ENCODE measurements at places on chromosomes 7 and 10.

DNA sequence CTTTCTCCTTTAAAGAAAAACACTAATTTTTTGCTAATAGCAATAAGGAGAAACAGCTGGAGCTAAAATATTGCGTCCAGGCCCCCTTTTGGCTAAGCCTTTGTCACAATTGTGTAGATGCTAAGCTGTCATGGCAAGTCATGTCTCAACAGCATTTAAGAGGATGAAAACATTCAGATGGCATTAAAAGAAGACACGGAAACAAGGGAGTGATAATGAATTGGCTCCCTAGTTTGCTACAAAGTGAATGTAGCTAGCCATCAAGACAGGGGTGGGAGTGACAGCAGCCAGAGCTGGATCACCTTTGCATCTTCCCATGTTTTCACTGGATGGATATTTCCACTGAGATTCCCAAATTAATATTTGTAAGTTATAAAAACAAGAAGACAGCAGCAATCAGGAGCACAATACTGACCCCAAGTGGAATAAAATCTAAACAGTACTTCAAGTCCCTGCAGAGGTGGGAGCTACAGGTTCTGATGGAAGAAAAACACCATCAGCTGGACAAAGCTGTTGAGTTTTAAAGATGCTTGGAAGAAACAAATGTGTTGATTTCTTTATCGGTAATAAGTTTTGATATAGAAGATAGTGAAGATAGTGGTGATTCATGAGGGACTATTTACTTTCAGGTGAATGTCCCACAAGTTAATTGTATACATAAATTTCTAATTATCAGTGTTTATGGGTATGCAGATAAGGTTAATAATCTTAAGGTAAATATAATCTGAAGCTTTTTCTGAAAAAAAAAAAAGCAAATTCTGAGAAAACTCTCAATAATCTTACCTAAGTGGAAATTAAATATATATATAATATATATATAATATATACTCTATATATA, 129.4 kb downstream of the SLC16A9 start:
- peak; percentile 76 for DNase-seq

- DNase-seq, result no peak
These were observed 266.1 kb downstream of the PRPF18 start for GRCh38 chr10:13852872-13853271.

- no peak for DNase-seq
These were observed 9.8 kb downstream of the NKX6-2 start for GRCh38 chr10:132776186-132776585.

DNA sequence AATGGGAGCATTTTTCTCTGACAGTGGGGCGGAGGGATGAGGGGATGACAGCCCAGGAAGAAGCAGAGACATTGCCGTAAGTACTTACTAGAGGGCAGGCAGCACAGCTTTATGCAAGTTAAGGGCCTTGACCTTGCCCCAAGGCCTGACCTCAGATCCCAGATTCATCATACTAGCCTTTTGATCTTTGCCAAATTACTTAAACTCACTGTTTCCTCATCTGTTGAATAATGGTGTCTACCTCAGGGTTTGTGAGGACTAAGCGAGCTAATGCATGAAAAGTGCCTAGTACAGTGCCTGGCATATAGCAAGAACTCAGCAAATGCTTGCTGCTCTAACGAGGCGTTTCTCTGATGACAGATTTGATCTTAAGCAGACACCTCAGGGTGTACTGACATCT, 3.5 kb upstream of the SEMA4G start:
- DNase-seq, result no peak

DNA sequence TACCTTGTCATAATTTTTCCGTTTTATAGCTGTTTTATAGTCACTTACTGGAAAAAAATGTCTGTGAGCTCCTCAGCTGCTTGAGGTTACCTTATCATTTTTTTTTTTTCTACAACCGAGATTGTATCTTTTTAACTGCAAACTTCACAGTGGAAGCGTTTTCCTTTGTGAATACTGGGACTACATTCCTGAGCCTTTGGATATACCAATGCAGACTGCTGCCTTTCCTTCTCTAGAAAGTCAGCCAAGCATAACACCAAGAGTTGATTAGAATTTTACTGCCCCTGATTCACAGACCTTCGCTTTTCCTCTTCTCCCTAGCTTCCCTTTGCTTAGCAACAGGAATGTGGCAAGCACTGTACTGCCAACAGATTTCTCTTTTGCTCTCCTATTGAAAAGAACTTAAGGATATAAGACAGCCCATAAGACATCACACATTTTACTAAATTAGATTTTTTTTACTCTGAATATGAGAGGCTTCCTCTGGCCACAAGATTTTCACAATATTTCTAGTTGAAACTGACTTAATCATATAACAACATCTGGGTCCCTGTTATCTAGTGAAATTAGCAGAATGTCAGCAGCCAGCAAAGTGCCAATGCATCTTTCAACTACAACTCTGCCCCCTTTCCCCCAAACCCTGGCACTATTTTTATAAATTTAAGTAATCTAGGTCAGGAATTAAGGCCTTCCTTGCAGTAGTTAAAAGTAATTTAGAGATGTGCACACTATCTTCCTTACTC, 170.6 kb downstream of the PRKG1 start:
- peak; percentile 93 for DNase-seq

GRCh38 chr7:36966636-36967035, 242.3 kb upstream of the AOAH start:
- no peak for DNase-seq

- DNase-seq, result no peak
These were observed 24.6 kb upstream of the CSTF2T start for GRCh38 chr10:51724038-51724437.

DNA sequence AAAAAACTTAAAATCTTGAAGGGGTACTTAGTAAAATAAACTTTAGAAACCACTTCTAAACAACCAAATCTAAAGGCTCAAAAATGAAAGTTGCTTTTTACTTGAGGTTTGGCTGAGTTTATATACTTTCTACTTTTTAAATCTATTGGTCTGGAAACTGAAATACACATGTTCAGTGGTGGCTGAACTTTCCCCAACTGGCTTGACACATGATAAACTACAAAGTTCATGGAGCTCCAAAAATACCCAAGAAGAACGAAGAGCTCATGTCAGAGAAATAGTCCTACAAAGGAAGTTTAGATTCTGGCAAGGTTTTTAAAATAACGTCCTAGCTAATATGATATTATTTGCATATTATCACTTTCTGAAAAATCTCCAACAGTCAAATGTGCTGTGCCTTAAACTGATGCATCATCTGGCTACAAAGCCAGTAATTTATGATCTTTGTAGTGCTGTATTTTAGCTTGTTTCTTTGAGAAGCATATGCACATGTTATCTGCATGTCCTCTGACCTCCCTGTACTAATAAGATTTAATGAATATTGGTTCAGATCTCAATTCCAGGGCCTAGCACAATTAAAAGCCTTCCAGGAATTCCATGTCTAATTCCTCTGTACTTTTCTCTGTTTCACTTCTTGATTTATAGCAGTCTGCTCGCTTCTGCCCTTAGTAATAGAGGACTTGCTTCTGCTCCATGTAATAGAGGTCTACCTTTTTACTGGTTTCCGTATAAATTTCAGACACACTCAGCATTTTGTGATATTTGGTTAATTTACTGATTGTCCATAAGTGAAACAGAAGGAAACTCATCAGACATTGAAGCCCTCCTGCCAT, 28.2 kb downstream of the SEMA3C start:
- DNase-seq, result no peak

- DNase-seq, result peak; percentile 77
These were observed 383 bp downstream of the MARVELD1 start for GRCh38 chr10:97713826-97714400.

DNA sequence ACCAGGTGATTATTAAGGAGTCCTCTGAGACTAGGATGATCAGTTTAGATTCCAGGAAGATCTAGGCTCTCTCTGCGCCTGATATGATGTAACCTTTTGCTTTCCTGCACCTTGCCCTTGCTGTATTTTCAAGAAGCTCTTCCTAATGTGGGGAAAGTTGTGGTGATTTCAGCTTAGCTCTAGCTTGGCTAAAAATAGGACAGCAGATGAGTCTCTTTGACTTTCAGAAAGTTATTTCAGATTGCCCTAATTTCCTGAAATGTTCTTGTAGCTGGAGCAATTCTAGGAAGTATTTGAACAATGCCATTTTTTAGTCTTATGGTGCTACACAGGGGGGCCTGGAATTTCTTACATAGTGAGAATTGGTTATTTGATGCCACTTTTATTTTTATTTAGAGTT, 3.8 kb downstream of the LCOR start:
- peak; percentile 19 for DNase-seq

GRCh38 chr7:4552985-4553384, 129.1 kb upstream of the FOXK1 start:
- DNase-seq, result no peak

GRCh38 chr7:100130608-100131453, 4.1 kb downstream of the MBLAC1 start:
- DNase-seq, result peak; percentile 66

DNA sequence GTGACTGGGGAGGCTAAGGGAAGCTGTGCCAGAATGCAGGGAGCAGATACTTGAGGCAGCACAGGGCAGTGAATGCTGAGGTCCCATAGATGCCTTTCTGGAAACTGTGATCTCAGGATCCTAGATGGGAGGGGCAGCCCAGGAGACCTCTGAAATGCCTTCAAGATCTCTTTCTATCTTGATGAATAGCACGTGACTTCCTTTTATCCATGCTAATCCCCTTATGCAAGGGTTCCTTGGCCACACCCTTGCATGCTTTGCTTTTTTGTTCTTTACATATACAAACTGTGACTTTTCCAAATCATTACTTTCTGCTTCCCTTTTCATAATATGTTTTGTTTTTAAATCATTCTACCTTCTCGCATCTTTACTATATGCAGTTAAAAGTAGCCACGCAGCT, 14.7 kb downstream of the ATRNL1 start:
- no peak for DNase-seq

- DNase-seq, result peak; percentile 76
These were observed 6.5 kb upstream of the CPED1 start for GRCh38 chr7:120981888-120982615.

DNA sequence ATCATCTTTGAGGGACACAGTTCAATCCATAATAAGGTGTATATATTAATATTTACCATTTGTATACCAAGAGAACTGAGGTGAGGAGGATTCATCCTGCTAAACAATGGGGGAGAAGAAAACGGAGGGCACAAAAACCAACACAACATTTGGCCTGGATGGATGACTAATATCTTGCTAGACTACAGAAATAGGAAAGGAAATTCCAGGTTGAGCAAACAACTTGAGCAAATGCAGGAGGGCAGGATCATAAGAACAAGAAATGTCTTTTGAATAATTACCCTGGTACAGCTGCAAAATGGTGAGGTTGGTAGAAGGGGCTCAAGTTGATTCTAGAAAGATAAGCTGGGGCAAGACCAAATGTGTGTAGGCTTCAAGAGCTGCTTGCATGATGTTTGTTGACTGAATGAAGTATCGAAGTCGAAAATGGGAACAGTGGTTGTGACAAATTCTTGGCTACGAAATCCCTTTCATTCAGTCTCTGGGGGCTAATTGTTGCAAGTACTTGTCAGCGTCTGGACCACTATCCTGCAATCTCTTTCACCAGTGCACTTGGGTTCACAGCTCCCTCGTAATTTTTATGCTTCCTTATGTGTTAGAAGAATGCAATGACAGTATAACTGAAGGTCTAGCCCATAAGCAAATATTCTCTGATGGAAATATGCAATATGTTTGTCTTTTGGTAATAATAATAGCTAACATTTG, 176.2 kb downstream of the PTEN start:
- peak; percentile 85 for DNase-seq

- no peak for DNase-seq
These were observed 10.2 kb upstream of the UTF1 start for GRCh38 chr10:133219782-133220181.

DNA sequence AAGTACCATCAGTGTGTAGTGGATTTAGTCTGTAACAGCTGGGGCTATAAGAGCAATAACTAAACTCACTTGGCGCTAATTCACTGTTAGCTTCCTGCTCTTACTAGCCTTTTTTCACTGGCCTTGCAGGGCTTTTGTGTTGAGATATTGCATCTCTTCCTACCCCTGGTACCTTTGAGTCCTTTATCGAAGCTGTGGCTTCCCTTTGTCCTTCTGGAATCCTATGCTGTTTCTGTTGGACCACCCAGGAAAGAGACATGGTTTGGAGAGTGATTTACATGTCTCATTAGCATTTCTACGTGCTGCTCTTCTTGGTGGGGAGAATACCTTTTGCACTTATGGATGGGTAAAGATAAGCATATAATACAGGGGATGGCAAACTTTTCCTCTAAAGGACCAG, 103.8 kb downstream of the MLLT10 start:
- no peak for DNase-seq

DNA sequence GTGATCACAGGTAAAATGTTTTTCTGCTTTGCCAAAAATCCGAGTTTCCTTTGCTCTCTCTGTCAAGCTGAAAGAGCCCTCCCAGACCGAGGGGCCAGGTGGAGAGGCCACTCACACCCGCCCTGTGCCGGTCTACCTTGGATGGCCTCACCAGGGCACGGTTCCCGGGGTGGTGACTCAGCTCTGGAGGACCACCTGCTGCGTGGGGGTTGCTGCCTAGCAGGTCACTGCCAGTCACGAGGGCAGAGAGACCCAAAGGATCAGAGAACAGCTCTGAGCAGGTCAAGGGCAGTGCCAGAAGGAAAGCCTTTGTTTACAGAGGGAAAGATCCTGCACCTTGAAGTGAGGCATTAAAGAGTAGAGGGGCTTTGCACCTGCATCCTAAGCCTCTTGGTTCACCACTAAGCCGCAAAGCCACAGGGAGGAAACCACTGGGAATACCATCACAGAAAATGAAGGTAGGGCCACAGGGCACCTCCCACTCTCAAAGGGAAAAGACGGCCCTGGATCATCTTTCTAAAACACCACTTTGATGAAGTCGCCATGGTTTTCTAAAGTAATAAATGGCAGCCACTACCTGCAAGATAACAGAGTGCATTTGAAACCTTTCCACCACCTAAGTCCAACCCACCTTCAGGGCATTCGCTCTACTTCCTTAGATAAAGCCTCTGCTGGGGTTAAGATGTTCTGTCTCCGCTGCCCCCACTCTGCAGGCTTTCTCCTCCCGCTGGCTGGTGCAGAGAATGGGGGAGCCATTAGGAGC, 160.3 kb upstream of the KLF14 start:
- DNase-seq, result peak; percentile 61

DNA sequence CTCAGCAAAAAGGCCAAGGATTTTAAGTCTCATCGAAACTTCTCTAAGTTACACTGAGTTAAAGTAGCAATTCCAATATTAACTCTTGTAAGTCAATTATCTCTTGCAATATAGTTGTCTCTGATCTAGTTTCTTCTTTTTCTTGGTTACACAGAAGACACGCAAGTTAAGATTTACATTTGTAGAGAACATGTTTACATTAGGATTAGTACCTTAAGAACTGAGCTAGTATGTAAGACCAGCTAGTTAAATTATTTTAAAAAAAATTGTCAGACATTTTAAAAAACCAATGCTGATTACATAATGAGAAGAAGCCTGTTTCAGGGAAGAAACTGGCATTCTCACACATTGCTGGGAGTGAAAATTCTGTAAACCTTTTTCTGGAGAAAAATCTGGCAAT, 31.4 kb downstream of the FRA10AC1 start:
- DNase-seq, result no peak

Data from cardiac fibroblast (primary cell).